ENCODE measurements at places on chromosomes 6 and 20.

GRCh38 chr6:42417641-42418112 is 34.0 kb downstream of the TRERF1 start:
- DNase-seq: no peak

DNA sequence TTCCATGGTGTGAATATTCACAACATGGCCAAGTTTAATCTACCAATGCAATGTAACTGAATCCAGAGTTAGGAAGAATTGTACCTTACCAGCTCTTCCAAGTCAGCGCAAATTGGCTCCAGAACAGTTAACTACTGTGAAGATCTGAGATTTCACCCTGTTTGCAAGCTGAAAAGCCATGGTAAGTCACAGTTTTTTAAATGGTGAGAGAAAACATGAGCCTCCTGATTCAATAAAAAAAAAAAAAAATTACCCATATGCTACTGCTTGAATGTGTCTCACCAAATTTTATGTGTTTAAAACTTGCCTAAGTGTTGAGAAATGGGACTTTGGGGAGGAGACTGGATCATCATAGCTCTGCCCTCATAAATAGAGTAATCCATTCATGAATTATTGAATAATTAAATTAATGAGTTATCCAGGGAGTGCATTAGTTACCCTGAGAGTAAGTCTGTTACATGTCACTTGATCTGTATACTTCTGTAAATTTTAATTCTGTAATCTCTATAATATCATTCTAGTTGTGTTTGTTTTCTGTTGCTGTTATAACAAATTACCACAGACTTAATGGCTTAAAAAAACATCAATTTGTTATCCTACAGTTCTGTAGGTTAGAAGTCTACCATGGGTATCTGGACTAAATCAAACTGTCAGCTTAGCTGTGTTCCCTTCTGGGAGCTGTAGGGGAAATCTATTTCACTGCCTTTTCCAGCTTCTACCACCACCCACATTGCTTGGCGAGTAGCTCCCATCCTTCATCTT is 1355.9 kb downstream of the GRIK2 start:
- DNase-seq: no peak

DNA sequence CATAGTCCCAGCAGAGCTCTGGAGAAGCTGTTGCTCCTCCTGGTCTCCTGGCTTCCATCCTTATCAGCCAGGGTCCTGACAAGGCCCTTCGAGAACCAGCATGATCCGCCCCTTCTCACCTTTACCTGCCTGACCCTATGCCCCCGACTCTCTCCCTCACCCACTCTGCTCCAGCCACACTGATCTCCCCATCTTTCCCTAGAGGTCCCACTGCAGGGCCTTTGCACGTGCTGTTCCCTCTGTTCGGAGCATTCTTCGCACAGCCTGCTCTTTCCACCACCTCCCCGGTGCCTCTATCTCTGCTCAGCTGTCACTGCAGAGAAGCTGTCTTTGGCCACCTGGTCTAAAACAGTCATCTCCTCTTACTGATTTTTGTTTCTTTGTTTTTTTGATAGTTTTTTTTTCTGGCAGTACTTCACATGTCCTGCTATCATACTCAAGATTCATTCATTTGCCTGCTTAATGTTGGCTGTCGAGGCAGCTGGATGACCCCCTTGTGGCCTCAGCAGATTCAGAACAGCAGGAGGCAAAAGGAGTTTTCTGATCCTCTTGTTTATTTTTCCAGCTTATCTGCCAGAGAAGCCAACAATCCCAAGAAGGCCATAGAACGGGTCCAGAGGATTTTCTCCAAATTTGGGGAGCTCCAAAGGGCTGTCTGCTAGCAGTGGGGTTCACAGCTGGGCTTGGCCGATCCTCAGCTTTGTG is 1.6 kb upstream of the PTGIS start:
- no peak for DNase-seq

DNA sequence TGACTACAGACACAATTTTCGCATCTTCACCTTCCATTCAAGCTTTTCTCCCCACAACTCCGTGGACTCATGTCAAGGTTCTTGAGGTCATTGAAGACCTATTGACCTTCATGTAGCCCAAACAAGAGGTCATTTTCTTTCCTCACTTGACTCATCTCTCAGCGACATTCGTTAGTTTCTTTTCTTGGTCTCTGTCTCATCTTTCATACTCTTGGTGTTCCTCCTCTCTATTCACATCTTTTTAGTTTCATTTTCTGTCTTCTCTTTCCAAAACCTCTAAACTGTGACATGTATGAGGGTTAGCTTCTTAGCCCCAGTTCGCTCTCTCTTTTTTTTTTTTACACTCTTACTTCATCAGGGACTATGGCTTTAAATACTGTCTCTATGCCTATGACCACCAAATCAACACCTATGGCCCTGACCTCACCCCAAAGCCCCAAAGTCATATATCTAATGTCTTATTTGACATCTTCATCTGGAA is 128.6 kb upstream of the BACH2 start:
- no peak for DNase-seq

GRCh38 chr6:41624621-41625380 is 13.5 kb upstream of the MDFI start:
- DNase-seq: no peak
